ENCODE measurements at places on chromosomes 1 and 21. TPM values are rescaled to one million over a fixed set of nuclear protein-coding genes. Genes with fewer than 3 reads are reported as not detected.

SYNC gene
- not detected for total RNA-seq

C4BPA gene
- total RNA-seq: not detected

TRAF3IP3 gene
- 107 TPM for total RNA-seq

KRTAP7-1 gene
- total RNA-seq: not detected

ZC3H12A gene
- total RNA-seq: 29.0 TPM

CELA2A gene
- not detected for total RNA-seq

CDA gene
- total RNA-seq: not detected

IL20 gene
- not detected for total RNA-seq
